ENCODE measurements at places on chromosomes 7 and 10.

GRCh38 chr10:35416619-35417312 is 80.5 kb downstream of the CCNY start:
- no peak for DNase-seq

- no peak for DNase-seq
Observed at GRCh38 chr7:117259615-117260014, 63.2 kb downstream of the WNT2 start.

DNA sequence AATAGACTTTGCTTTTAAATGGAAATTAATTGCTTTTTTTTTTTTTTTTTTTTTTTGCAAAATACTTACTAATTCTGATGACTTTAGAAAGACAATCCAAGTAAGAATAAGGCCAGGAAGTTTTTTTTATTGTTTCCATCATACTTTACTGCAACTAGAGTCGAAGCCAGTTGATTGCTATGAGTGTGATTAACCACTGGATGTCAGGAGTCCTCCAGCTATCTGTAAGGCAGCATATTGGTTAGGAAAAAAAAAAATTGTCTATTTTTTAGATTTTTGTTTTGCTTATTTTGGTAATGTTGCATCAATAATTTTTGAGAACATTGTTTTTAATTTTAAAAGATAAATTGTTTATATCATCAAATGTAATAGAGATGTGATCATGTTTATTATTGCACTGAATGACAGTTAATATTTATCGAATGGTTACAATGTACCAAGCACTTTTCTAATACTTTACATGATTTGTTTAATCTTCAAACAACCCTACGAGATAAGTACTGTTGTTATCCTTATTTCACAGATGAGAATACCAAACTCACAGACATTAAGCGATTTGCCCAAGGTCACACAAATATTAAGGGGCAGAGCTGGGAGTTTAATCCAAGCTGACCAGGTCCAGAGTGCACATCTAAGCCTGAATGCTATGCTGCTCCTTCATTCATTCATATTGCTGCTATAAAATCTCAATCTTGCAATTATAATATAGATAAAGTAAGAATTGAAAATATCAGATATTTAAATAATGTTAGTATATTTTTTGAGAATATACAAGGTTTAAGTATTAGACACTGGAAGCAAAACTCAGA is 19.9 kb upstream of the LMOD2 start:
- DNase-seq = no peak

DNA sequence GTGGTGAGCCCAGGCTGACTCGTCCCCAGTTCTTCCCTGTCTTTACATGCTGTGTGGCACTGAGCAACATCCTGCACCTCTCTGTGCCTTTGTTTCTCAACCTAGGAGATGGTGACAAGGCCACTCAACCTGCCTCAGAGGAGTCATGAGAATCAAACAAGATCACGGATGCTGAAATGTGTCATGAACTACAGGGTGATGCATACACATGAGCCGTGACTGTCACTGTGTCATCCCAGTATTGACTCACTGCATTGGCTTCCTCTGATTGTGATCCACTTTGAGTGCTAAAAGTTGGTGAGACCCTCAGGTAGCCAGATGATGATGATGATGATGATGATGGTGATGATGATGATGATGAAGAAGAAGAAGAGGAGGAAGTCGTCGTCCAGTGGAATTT is 11.5 kb downstream of the C10orf71 start:
- no peak for DNase-seq

DNA sequence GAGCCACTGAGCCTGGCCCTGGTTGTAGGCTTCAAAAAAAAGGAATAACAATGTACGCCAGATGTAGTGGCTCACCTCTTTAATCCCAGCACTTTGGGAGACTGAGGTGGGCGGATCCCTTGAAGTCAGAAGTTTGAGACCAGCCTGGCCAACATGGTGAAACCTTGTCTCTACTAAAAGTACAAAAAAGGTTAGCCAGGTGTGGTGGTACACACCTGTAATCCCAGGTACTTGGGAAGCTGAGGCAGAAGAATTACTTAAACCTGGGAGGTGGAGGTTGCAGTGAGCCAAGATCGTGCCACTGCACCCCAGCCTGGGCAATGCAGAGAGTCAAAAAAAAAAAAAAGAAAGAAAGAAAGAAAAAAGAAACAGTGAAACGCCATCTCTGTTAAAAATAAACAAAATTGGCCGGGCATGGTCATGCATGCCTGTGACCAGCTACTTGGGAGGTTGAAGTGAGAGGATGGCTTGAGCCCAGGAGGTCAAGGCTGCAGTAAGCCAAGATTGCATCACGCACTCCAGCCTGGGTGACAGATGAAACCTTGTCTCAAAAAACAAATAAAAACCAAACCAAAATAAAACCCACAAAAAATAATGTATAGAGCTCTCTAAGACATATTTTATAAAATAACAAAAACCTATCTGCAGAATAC is 4.7 kb upstream of the KLHDC10 start:
- no peak for DNase-seq
